ENCODE measurements at places on chromosomes 11 and 22.

DNA sequence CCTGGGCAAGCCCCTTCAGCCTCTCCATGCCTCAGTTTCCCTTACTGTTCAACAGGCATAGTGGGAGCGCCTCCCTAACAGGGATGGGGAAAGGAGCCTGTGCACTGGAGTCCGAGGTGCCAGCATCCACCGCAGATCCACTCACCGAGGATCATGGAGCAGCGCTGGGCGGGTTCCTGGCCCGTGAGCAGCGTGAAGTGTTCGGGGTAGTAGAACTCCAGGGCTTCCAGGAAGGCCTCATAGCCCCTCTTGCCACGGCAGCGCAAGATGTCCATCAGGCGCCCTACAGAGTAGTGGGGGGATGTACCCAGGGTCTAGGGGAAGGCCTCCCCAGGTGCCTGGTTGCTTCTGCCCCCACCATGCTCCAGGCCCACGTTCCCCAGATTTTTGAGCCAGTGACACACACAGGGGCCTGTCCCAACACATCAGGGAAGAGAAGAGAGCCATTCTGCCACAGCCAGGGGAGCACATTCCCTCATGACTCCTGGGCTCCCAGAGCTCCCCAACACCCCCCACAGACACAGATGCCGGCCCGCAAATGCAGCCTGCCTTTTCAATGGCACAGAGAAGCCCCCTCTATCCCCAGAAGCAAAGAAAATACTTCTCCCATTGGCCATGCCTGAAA, 1.3 kb downstream of the CARD10 start:
- no peak for DNase-seq

- DNase-seq: no peak
Measured at GRCh38 chr11:95499516-95500135, 268.6 kb upstream of the SESN3 start.

DNA sequence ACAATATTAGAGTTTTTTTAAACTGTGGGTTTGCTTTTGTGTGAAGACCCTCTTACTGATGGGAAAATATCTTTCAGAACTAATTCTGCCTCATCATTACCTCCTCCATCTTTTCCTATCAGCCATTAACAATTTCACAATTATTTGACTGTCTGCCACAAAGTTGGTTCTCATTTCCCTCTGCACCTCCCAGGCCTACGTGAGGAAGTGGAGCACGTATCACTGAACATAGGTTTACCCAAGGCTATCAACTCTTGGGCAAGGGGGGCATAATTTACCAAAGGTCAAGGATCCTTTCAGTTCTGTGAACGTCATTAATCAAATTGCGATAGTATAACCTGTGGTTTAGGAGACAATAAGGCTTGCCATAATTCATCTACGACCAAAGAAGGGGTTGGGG, 60.0 kb downstream of the LIF start:
- no peak for DNase-seq

DNA sequence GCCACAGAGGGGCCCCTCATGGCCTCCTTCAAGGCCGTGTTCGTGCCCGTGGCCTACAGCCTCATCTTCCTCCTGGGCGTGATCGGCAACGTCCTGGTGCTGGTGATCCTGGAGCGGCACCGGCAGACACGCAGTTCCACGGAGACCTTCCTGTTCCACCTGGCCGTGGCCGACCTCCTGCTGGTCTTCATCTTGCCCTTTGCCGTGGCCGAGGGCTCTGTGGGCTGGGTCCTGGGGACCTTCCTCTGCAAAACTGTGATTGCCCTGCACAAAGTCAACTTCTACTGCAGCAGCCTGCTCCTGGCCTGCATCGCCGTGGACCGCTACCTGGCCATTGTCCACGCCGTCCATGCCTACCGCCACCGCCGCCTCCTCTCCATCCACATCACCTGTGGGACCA, 10.0 kb downstream of the CXCR5 start:
- no peak for DNase-seq

DNA sequence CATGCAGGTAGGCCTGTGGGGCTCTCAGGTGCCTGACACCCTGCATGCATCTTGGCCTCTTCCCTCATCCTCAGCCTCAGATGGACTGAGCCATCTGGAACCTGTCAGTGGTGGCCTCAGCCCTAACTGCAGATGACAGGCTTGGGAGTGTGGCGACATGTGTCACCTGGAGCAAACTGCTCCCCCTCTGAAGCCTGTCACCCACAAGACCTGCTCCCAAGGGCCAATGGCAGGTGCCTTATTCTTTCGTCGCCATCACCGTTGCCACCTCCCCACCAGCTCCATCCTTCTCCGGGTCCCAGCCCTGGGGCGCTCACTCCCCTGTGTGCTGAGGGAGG, 3.6 kb upstream of the SEPTIN5 start:
- DNase-seq: no peak

DNA sequence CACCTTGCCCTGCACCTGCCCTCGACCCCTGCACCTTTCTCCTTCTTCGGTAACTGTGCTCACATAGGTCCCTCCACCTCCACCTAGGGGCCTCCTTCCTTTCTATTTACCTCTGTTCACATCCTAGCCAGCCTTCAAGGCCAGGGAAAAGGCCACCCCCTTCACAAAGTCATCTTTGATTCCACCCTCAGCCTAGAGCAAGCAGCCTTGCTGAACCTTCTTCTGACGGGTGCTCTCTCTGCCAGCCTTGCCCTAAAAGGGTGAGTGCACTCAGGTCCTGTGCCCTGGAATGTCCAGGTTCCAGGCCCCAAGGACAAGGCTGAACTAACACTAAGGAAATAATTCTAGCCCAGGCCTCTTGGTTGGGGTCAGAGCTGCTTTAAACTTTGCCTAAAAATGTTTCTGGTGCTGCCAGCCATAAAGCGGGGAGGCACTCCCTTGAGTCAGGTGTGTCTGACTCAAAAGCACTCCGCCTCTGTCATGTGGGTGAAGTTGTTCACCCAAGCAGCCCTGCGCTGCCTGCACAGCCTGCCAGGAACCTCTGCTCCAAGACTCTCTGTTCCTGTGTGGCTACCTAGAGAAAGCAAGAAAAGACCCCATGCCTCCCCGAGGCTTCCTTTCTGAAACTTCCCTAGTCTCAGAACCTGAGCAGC, 9.2 kb upstream of the FAM83F start:
- no peak for DNase-seq

DNA sequence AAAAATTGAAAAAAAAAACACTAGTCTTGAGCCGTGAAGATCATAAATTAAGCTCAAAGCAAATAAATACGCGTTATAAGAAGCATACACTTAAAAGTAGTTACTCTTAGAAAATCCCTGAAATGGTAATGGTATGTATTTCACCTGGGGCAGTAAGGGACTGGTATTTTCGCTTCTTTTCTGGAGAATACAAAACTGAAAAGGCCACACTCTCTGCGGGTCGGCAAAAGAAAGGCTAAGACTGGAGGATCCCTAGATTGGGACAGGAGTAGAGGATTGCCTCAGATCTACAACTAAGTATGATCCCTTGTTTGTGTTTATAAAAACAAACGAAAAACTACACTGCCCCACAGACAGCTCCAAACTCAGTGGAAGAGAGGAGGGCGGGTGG, 617 bp downstream of the TSG101 start:
- DNase-seq: no peak

- DNase-seq: no peak
Measured at GRCh38 chr11:133104009-133104744, 428.1 kb downstream of the OPCML start.

DNA sequence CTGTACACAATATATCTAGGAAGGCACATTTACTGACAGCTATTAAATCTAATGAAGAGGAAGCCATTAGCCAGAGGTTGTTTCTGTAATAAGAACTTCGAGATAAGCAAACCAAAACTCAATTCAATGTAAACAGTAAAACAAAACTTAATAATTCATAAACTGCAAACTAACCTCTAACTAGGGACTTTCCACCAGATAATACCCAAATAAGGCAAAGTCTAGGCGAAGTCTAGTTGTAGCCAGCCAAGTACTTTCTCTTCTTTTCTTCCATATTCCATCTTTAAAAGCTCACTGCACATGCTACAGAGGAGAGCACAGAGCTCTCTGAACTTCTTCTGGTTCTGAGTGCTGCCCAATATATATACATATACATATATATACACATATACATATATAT, 229.9 kb upstream of the ANO5 start:
- no peak for DNase-seq

GRCh38 chr11:109864151-109864661, 229.0 kb upstream of the ZC3H12C start:
- DNase-seq: no peak

- DNase-seq: no peak
Measured at GRCh38 chr11:34335801-34336200, 22.0 kb downstream of the ABTB2 start.

GRCh38 chr11:120144501-120144900, 6.6 kb upstream of the TRIM29 start:
- DNase-seq: no peak

- DNase-seq: no peak
Measured at GRCh38 chr22:23233752-23234408, 53.6 kb downstream of the BCR start.

GRCh38 chr11:106679181-106679580, 339.1 kb downstream of the GUCY1A2 start:
- DNase-seq: no peak

GRCh38 chr11:4368286-4368685, at the start of gene OR52B4:
Gene OR52B4, minus strand, starts transcription at chr11:4368386. Its CDS starts 91 bp downstream, at chr11:4368295.
- DNase-seq: no peak

DNA sequence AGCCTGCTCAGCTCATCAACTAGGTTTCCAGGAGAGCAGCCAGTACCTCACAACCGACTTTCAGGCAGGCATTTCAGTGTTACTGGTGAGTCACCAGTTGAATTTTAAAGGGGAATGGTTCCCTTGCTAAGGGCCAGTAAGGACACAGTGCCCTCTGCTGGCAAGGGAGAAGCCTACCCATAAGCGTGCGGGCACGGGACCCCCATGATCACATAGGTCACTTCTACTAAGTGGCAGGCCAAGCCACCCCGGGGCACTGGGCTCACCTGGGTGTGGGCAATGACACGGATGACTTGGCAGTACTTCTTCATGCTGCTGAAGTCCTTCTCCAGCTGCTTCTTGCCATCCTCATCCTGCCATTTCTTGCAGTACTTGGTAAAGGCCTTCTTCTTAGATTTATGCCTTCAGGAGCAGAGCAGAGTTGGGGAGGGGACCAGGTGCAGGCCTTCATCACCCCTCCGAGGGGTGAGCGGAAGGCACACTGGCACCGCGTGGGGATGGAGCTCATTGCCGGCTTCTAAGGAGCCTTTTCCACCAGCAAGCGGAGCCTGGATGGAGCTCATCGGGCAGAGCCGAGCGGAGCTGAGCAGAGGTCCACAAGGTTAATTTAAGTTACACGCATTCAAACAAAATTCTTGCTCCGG, 2.9 kb downstream of the RPL3 start:
- peak; percentile 85 for DNase-seq

DNA sequence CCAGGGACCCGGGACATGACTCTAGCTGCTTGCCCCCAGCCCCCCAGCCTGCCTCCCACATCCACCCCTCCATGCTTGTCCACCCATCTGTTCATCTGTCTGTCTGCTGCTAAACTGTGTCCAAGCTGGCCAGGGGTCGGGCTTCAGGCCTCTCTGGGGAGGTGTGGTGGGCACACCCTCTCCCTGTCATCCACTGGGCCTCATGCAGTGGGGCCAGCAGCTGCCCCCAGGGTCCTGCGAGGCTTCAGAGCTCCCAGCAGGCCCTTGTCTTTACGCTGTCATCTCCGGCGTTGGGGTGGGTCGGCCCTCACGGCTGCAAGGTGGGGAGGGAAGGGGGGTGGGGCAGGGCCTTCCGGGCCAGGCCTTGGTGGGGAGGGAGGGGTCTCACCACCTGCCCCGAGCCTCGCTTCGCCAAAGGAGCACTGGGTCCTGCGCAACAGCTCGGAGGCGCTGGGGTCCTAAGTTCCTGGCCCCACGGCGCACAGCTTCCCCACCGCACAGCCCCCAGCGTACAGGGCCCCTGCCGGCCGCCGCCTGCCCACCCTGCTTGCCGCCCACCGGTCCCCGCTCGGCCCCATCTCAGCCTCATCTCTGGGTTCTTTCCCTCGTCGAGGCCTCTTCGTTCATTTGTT, 26.7 kb downstream of the MOB2 start:
- DNase-seq: no peak

DNA sequence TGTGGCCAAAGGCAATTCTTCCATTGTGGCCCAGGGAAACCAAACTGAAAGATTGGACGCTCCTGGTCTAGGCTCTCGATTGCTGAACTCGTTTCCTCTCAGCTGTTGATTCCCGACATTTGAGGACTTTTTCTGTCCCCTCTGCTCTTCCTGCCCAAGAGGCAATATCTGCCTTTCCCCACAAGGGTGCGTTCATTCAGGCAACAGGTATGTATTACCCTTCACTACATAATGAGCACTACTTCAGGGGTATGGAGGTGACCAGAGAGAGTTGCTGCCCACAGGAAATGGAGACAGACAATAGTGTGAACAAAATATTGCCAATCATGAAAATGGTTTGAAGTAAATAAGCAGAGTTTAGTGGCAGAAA, 8.2 kb downstream of the PTH start:
- no peak for DNase-seq

- no peak for DNase-seq
Measured at GRCh38 chr11:76702336-76703128, 32.0 kb upstream of the LRRC32 start.

DNA sequence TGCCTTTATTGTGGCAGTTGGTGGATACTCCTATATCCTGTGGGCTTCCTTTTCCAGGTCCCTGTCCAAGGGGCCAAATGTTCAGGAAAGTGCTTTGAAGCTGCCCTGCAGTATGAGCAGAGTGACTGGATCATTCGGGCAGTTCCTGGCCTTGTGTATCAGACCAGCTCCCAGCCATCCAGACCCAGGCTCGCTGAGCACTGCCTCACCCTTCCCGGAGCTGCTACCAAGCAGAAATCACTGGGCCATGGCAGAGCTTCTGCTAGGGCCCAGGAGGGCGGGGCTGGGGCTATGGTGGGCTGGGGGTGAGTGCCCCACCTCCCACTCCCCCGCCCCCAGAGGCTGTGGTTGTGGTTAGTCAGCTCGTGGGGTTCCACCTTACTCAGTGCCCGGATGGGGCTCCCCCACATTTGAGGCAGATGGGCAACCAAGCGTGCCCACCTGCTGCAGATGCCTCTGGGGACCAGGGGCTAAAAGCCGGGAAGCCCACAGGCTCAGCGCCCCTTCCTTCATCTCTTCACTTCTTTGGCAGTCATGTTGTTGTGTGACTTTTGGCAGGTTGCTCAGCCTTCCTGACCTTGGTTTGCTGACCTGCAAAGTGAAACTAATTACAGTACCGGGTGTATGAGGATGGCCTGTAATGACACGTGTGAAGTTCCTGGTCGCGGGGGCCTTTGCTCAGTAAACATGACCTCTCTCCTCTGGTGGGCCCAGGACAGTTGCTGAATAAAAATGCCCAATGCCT, 2.1 kb upstream of the LRRC32 start:
- DNase-seq: no peak

GRCh38 chr11:92638678-92639077, 330.8 kb upstream of the MTNR1B start:
- DNase-seq: no peak

- peak; percentile 73 for DNase-seq
Measured at GRCh38 chr22:29310863-29311339, 4.5 kb downstream of the GAS2L1 start.

GRCh38 chr11:115707180-115707905, 203.1 kb upstream of the CADM1 start:
- DNase-seq: no peak

DNA sequence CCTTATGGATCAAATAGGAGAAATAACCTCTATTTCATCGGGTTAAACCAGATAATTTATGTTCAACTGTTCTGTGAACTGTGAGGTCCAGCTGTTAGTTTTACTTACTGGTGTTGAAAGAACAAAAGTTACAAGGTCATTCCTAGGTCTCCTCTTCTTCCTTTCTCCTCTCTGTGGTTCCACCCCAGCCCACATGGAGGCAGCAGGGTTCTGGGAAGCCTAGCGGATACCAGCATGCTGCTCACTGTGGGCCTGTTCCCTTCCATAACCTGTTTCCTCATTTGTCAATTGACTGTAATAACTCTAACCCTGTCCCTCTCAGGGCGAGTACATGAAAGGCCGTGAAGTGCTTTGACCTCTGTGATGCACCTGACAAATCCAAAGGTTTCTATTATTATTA, 27.8 kb downstream of the RELT start:
- peak; percentile 30 for DNase-seq
